Islet precursor cell (in vitro differentiated cells): ENCODE measurements at places on chromosomes 5 and 9.
A peak's percentile ranks its signal among the peaks of the same experiment; 100 is the strongest.

DNA sequence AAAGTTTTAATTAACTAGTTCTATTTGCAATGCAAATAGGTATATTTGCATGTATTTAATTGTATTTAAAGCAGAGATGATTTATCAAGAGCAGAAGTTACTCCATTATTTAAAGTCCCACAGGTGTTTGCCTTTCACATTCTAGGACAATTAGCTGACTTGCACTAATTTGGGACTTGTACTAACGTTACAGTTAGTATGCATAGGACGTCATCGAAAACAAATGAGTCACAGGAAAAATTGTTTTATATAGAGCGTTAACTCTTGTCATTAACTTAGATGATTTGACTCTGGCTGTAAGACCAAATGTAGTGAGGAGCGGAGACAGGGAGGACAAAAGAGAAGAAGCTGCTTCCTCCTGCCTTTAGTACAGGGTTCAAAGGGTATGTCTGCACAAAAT lies 126.1 kb upstream of the IFNE start:
- DNase-seq = no peak

- DNase-seq = no peak
These were observed 3.6 kb downstream of the NFIB start for GRCh38 chr9:14310311-14310710.

DNA sequence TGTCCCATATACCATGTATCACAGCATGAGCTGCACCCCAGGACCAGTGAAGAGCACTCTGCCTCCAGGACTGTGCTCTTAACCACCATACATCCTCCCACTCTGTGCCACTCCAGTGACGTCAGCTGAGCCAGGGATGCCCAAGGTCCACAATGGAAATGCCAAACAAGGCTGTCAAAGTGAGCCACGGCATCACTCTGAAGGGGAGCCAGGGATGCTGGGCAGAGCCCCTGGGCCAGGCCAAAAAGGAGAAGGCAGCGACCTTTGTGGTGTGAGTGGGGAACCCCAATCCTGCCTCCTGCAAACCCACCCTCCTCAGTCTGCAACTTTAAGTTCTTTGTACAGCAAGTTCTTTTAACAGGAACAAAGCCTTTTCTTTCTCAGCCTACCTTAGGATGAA lies 242.7 kb downstream of the SYK start:
- no peak for DNase-seq

GRCh38 chr9:137813167-137813566 lies 64.4 kb upstream of the CACNA1B start:
- DNase-seq = no peak

DNA sequence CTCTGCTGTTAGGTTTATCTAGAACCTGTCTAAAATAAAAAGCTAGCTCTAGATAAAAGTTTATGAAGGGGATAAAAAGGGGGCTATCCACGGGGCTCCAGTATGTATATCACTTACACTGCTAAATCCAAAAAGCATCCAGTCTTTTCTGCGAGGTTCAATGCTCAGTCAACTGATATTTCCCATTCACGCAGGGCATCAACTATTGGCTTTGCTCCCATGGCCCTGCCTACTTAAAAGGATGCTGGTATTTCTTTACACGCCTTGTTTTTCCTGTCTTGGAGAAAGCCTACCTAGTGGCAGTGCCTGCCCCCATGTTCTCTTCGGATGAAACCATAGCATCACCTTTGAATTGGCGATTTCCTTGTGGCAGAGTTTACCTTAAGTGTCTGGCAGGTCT lies 8.1 kb downstream of the SPRY4 start:
- no peak for DNase-seq

- no peak for DNase-seq
These were observed 57.9 kb upstream of the RICTOR start for GRCh38 chr5:39132128-39132447.

DNA sequence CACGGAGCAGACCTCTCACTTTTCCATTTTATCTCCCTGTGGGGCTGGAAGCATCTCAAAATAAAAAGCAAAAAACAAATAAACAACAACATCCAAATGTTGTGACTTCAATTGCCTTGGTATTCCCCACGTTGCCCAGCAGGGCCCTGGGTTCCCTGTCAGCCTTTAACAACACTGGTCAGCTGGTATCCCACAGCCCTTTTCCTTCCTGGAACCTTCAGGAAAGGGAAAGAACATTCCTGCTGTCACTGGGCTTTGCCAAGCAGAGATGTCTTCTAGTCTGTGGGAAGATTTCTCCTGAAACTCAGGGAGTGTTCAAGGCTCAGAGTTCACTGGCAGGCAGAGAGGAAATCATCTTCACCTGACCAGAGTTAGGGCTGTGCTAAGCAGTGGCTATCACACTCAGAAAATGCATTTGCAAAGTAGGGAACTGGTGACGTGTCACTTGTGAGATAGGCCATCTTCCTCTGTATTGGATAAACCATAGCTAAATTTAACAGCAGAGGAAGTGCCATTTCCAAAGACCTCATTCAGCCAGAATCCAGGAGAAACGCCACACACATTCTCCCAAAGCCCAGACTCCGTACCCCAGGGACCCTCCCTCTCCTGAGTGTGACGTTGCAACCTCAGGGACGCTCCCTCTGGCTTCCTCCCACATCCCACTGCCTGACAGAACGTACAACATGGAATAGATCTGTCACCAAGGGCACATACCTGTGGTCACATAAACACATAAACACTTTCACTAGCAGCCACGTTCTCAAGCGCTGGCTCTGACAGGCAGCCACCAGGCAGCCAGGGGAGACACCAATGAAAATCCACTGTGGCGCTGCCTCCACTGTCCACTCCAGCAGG lies 274.0 kb upstream of the DAPK1 start:
- DNase-seq = peak; percentile 62

DNA sequence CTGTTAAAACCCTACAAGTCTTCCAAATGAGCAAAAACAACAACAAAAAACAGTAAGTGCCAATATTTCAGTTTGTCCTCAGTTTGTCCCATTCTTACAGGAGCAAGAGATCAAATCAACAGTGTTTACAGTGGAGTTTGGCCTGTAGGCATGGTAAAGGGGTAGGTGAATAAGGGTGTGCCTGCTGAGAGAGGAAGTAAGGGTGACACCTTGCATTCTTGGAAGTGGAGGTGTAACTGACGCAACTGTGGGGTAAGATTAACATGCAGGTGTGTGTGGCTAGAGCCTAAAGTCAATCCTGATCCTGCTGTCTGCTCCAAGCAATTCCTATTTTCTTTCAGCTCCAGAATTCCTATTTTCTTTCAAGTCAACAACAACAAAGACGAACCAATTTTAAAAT lies 43.4 kb downstream of the PFDN1 start:
- DNase-seq = no peak

DNA sequence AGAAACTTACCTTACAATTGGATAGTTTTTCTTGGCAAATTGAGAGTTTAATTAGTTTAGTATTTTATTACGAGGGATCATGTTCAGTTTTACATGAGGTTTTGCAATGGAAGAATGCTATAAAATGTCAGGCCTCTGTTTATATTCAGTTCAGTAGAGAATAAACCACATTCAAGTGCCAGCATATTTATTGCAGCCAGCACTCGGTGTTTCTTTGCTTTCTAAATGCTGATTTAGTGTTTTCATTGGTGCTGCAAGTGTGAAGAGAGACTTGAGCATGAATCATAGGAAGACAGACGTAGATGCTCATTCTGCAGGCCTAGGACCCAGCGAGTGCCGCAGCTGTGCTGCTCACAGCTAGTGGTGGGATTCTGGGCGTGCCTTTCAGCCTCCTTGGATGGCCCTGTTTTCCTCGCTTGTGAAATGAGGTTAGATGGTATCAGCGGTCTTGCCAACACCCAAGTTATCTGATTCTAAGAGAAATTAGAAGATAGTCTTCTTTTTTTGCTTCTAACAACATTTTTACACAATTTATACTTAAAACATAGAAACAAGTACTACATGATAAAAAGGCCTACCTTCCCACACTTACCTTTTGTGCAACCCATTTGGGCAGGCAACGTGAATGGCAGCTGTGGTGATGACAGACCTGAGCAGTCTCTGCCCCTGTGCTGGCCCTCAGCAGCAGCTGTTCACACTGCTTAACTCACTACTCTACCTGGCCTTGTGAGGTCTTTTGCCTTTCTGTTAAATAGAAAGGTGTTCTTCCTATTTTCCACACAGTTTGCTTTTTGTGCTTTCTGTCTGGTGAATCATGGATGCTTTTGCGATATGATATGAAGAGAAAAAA lies 26.8 kb upstream of the TNFAIP8 start:
- no peak for DNase-seq

- no peak for DNase-seq
These were observed 398.7 kb upstream of the IRX4 start for GRCh38 chr5:2281446-2281845.

GRCh38 chr5:34858790-34859189 lies 19.8 kb downstream of the TTC23L start:
- no peak for DNase-seq

DNA sequence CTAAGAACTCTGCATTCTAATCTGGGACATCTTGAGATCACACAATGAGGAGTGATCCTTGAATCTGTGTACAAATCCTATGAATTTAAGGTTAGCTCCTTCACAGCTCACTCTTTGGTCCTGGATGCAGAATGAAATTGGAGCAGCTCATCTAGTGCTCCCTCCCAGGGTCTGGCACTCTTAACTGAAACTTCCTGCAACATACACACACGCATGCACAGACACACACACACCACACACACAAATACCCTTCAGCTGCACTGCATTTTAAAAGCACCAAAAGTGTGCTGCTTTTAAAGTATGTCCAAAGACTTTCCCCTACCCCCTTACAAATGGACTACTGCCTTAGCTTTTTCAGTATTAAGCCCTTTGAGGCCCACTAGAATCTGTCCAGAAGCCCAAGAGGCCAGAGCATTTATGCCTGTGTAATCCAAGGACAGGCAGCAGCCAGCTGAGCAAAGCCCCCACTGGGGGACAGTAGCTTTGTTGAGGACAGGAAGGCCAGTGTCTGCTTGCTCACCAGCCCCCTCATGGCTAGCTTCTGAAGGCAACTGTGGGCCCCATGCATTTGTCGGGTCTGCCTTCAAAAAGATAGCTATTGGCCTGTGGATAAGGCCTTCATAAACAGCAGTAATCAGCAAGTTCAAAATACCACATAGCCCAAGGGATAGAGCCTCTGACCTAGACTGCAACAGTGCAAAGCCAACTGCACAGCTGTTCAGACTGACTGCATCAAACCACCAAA lies 43.6 kb downstream of the CDO1 start:
- DNase-seq = no peak

DNA sequence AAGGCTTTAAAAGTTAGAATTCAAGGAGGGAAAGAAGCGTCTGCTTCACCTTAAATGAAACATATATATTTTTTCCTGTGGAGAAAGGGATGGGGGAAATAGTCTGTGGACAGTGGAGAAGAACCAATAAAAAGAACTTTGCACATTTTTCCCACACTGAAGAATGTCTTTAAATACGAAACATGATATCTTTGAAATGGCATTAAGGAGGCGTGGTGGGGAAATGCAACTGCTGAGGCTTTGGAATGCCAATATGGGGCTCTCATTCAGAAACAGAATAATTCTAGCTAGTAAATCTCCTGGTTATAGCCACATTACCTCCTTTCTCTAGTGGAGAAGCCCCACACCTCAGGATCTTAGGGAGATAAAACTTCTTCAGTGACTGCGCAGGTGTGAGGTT lies 46.8 kb downstream of the TNC start:
- no peak for DNase-seq

GRCh38 chr9:88310310-88310980 lies 77.8 kb upstream of the SPIN1 start:
- peak; percentile 60 for DNase-seq

GRCh38 chr9:33143241-33143661 lies 23.9 kb downstream of the B4GALT1 start:
- peak; percentile 59 for DNase-seq

DNA sequence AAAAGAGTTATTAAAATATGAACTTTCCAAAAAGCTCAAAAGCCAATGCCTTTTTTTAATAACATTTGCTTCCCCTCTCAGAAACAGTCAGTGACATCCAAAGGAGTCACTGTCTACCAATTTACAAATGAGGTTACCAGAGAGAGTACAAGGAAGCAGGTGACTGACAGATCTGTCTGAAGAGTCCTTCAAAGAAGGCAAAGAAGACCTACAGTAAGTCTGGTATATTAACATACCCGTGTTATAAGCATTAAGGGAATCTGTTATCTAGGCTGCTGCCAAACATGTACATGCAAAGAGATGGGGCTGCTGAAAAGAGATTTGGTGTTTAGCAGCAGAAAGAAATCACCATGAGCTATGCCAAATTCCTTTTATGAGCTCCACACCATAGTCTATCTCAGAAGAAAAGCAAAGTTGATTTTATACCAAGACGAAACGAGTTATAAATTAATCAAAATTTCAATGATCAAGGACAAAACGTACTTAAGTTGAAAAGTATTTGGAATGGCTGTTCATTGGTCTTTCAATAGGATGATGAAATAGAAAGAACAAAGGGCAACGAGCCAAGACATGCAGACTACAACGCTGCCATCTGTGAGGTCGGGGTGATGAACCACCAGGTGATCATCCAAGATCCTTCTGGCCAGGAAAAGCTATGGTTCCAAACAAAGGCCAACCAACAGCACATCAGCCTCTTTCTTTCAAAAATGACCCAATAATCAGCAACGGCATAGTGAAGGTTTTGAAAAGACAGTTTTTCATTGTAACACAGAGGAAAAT lies 8.1 kb downstream of the PRELID2 start:
- DNase-seq = no peak

- peak; percentile 63 for DNase-seq
These were observed 585.7 kb downstream of the ACTL7B start for GRCh38 chr9:108270051-108270450.

DNA sequence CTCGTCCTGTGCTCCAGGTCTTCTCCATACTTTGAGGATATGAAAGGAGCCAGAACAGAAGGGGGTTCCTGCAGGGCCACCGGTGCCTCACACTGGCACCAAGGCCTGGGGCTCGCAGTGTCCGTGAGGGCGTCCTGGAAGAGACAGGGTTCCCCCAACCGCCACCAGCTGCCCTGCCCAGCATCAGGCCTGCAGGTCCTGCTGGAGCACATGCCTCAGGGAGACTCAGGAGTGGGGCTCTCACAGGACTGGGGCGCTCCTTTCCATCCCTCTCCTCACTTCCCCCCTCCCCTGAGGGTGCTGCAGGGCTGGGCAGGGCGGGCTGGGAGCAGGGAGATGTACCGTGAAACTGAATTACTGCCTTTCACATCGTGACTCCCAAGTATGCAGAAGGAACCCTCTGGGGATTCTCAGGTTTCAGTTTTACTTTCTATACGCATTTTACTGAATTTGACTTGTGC lies 31.7 kb downstream of the CEP72 start:
- no peak for DNase-seq

GRCh38 chr5:68565427-68565826 lies 349.9 kb downstream of the PIK3R1 start:
- DNase-seq = no peak

DNA sequence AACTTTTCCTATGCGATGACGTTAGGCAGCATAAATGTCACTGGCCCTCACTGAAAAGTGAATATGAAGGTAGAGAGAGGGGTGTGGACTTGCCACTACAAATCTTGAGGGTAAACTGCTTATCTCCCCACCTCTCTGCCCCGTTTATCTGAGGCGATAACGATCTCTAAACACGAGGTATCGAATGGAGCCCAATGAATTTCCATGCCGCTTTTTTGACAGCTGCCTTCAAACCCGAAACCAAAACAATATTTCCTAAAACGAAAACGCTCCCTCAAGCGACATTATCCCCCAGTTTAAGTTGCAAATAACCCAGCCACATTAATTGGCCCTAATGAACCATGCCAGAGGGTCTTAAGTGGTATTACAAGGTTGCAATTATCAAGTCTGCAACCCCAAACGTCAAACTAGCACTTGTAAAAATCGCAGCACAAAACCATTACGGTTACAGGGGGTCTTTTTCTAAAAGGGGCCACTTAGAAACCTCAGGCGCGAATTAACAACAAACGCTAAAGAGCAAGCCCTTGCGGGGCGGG lies 1.4 kb downstream of the NR3C1 start:
- DNase-seq = no peak

GRCh38 chr5:89698028-89698427 lies 711.5 kb downstream of the CETN3 start:
- DNase-seq = no peak
